Renal cortical epithelial cell (primary cell): ENCODE measurements at places on chromosomes 3 and 15. TPM values are rescaled to one million over a fixed set of nuclear protein-coding genes. Genes with fewer than 3 reads are reported as not detected.

DNA sequence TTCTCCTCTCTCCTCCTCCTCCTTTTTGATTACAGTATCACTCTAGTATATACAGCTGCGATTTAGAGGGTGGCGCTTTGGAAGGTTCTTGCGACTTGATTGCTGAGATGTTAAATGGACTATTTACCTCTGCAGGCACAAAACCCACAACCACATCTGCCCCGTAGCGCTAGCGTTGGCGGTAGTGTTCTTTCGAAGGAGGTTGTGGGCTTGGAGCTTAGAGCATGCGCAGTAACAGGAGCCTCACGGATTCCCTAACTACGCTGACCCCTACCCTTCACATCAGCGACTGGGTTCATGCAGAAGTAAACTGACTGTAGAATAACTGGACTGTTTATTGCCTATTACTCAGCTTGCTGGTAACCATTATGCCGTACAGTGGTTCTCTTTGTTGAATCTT lies 58.0 kb downstream of the CGGBP1 start:
- no peak for DNase-seq

Gene RBP2
- not detected in 2 replicates for total RNA-seq

Gene TRNT1
- total RNA-seq: 19.4 and 37.3 TPM in 2 replicates

DNA sequence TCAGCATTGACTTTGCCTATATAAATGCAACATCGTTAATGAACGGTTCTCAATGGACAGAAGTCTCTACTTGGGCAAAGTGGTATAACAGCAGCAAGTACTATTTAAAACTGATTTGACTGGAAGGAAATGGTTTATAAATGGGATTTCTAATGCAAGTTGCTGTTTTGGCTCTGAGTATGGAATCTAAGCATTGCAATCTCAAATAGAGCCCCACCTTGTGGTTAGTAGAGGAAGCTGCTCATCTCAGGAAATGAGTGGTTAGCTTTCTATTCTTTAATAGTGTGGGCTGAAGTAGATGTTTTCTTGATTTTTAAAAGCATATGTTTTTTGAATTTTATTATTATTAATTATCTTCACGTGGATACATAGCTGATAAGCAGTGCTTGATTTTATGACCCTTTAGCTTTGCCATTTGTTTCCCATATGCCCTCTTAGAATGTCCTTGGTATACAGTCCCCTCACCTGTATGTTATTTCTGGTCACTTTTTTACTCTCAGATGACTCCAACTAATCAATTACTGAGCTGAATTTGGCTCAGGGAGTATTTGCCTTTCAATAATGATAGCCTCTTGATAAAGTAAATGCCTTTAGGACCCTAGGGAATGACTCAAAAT lies 67.1 kb downstream of the OXSM start:
- DNase-seq: peak; percentile 58

Gene FRMD4B
- 20.8 and 24.5 TPM in 2 replicates for total RNA-seq

Gene ATP1B3
- total RNA-seq: 39.8 and 155 TPM in 2 replicates

Gene PSTPIP1
- total RNA-seq: not detected in 2 replicates

DNA sequence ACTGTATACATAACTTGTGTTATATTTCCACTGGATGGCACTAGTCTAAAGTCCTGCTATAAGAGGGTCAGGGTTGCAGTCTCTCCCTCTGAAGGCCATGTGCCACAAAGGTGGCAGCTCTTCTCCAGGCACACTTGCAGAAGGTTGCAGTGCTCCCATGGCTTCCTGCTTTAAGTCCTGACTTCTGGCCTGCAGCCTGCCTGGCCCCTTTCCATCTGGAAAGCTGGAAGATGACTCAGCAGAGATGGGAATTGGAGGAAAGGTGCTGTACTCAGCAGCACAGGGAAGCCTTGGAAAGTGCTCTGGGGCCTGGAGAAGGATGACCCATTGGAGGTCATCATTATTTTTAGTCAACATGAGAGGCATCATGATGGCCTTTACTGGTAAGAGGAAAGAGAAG lies 40.9 kb upstream of the MRPL3 start:
- peak; percentile 91 for DNase-seq

DNA sequence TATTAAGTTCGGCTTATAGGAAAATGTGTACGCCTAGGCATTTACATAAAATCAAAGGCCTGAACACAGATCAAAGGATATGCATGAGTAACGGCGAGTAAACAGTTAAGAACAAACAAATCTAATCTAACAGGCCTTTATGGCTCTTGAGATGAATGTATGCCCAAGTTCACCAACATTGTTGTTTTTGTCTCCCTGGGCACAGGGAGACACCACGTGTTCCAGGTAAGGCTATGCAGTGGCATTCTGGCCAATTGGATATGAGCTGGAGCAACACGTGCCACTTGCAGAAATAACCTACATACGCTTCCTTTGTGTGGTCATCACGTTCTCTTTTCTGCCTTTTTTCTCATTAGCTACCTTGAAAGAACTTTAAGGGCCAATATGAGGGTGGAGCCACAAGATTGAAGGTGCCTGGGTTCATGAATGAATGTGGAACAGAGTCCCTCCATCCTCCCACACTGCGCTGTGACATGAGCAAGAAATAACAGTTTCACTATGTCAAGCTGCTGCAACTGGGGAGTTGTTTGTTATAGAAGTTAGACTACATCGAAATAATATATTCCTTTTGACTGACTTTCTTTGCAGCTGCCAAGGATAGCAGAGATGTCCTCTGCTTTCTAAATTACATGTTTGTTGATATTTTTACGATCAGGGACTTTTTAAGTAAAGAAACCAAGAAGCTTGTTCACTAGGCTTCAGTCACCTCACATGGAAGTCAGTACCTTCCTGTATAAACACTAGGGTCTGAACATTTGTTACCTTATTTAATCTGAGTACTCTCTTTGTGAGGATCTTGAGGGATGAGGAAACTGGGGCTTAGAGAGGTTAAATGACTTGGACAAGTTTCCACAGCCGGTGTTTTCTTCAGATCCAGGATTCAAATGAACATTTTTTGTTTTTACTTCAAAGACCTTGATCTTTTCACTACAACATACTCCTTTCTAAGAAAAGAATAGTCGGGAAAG lies 427.5 kb upstream of the TBL1XR1 start:
- DNase-seq: no peak

Gene CCDC39
- under 0.01 and 0.10 TPM in 2 replicates for total RNA-seq

Gene TRIM59
- 18.8 and 35.3 TPM in 2 replicates for total RNA-seq

GRCh38 chr15:72958634-72959033 lies 93.6 kb upstream of the NEO1 start:
- peak; percentile 61 for DNase-seq

DNA sequence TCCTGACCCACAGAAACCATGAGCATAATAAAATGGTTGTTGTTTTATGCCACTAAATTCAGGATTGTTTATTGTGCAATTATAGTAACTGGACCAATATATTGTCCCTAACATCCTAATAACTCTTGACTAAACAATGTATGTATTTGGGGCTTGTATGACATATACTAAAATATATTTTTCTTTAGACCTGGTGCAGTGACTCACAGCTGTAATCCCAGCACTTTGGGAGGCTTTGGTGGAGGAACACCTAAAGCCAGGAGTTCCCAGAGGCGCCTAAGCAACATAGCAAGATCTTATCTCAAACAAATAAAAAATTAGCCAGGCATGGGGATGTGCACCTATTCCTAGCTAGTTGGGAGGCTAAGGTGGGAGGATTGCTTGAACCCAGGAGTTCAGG lies 180.4 kb downstream of the SUCNR1 start:
- DNase-seq: no peak

Gene TTLL13
- total RNA-seq: 0.10 TPM in 1 of 2 replicates, not detected in the other

GRCh38 chr3:8870134-8870533 lies 93.1 kb downstream of the RAD18 start:
- no peak for DNase-seq

DNA sequence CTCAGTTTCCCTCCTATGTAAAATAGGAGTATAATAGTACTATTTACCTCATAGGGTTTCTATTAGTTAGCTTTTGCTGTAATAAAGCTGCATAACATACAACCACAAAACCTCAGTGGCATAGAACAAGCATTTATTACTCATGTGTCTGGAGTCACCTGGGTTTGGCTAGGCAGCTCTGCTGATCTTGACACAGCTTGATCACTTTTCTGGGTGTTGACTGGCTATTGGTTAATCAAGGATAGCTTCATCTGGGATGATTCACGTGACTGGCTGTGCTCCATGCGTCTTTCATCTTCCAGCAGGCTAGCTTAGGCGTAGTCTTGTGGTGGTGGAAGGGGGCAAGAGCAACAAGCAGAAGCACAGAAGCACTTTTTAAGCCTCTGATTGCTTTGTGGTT lies 112.6 kb downstream of the SQOR start:
- DNase-seq: peak; percentile 11

Gene CLSTN2
- 10.2 and 49.7 TPM in 2 replicates for total RNA-seq

Gene UQCC5
- total RNA-seq: 0.69 and 2.4 TPM in 2 replicates

Gene ZNF80
- not detected in 2 replicates for total RNA-seq

- DNase-seq: no peak
These were observed 240.0 kb upstream of the SEMA6D start for GRCh38 chr15:47477341-47477740.

DNA sequence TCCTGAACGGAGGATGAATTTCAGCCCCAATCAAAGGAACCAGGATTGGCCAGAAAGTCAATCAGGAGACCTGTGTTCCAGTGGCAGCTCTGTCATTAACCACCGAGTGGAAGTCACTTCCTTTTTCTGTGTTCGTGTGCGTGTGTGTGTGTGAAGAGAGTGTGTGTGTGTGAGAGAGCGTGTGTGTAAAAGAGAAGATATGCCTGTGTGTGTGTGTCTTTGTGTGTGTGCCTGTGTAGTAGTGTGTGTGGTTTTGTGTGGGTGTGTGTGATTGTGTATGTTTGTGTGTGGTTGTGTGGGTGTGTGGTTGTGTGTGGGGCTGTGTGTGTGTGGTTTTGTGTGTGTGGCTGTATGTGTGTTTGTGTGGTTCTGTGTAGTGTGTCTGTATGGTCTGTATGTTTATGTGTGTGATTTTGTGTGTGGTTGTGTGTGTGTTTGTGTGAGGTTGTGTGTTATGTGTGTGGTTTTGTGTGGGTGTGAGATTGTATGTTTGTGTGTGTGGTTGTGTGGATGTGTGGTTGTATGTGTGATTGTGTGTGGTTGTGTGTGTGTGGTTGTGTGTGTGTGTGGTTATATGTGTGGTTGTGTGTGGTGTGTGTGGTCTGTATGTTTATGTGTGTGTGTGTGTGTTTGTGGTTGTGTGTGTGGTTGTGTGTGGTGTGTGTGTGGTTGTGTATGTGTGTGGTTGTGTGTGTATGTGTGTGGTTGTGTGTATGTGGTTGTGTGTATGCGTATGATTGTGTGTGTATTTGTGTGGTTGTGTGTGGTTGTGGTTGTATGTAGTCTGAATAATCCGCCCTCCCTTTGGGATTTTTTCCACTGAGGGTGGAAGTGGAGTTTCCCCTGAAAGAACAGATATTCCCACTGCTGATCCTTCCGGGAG lies 314.4 kb downstream of the SHQ1 start:
- DNase-seq: no peak

Gene KBTBD8
- total RNA-seq: 2.7 and 7.1 TPM in 2 replicates

Gene C3orf85
- total RNA-seq: not detected in 2 replicates

- DNase-seq: no peak
These were observed 81.4 kb downstream of the IQSEC1 start for GRCh38 chr3:12991861-12992281.

- DNase-seq: no peak
These were observed 16.1 kb downstream of the UBE2E1 start for GRCh38 chr3:23821858-23822257.

DNA sequence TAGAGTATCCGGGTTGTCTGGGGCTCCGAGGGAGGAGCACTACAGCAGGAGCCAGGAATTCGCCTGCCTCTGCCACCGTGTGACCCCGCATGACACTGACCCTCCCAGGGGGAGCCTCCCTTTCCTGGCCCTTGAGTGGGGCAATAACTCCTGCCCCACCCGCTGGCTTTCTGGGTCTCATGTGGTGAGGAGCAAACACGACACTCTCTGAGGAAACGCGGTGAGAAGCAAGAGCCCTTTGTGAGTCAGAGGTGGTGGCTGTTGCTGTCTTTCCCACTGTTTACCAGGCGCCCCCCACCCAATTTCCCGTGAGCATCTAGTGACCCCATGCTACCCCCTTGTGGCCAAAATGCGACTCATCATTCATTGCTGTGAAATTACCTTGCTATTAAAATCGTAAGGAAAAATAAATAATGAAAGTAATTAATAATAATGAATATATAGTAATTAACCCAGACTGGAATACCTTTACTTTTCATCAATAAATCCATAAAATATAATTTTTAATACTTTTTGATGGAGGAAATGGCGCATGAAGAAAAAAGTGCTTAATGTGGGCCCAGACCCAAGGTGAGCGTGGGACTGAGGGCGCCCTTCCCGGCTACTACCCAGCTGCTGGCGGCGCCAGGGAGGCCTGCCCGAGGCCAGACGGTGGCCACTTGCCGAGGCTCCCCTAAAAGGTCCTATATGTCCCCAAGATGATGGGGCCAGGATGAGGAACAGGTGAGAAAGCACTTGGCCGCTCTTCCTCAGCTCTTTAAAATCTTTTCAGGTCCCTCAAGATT lies 29.3 kb downstream of the CCNL1 start:
- peak; percentile 75 for DNase-seq

DNA sequence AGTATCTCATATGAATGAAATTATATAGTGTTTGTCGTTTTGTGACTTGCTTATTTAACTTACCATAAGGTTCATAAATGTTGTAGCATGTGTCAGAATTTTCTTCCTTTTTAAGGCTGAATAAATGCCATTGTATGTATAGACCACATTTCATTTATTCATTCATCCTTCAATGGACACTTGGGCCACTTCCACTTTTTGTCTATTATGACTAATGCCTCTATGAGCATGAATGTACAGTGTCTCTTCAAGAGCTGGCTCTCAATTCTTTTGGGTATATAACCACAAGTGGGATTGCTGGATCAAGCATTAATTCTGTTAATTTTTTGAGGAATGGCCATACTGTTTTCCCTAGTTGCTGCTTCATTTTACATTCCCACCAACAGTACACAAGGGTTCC lies 156.1 kb downstream of the VPS8 start:
- no peak for DNase-seq

DNA sequence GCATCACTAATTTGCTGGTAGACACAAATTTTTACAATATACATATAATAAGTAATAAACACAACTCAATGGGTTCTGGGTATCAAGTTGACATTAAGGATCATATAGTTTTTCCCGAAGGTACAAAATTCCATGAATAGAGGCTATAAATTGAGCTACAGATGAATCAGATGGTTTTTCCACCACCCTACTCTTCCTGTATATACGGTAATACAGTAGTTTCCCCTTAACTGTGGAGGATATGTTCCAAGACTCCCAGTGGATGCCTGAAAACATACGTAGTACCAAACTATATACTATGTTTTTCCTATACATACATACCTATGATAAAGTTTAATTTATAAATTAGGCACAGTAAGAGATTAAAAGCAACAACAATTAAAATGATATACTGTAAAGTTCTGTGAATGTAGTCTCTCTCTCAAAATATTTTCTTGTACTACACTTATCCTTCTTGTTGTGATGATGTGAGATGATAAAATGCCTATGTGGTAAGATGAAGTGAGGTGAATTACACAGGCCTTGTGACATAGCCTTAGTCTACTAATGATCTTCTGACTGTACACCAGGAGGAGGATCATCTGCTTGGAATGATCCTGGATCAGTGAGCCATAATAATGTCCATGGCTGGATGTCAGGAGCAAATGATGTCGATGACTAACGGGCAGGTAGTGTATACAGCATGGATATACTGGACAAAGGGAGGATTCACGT lies 116.7 kb downstream of the NR1I2 start:
- peak; percentile 65 for DNase-seq
